Urothelium cell line (cell line): ENCODE measurements at places on chromosomes 2 and 18.
A peak's percentile ranks its signal among the peaks of the same experiment; 100 is the strongest.

DNA sequence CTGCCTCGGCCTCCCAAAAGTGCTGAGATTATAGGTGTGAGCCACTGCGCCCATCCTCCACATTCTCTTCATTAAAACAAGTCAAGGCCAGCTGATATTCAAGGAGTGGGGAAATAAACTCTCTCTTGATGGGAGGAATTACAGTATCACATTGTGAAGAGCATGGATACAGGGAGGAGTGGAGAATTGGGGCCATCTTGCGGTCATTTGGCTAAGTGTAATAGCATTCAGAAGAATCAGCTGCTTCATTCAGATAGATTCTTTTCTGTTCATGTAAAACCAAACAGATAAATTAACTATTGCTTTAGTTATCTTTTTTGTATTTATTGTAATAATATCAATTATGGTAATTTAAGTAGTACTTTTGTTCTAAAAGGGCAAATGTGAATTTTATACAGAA, 156.3 kb downstream of the UBR3 start:
- DNase-seq = no peak

DNA sequence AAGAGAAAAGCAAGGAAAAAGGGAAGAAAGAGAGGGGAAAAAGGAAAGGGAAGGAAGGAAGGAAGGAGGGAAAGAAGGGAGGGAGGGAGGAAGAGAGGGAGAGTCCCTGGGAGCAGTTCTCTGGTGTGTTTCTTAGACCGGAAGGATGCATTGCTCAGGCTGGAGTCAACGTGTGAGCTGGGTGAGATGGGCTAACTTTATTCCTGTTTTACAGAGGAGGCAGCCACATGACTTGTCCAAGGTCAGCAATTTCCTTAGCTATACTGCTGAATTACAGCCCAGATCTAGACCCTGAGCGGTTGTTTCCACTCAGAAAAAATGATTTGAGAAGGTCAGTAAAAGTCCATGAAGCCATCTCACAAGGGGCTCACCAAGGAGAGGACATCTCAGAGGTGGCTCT, 86.6 kb upstream of the APCDD1 start:
- DNase-seq = no peak

DNA sequence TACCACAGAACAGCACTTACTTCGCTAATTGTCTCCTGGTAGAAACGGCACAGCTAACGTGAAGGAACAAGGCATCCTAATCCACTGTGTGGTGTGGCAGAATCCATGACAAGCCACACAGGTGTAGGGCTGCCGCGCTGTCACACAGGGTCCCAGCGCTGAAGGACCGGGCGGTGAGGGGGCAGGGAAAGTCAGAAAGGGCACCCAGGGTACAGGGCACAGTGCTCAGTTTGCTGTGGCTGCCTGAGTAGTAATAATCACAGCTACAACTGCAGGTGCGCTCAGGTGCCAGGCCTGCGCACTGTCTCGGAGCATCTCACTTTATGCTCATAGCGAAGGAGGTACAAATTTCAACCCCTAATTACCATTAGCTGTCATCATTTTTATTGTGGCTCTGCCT, 55.2 kb upstream of the CAB39 start:
- DNase-seq = no peak

DNA sequence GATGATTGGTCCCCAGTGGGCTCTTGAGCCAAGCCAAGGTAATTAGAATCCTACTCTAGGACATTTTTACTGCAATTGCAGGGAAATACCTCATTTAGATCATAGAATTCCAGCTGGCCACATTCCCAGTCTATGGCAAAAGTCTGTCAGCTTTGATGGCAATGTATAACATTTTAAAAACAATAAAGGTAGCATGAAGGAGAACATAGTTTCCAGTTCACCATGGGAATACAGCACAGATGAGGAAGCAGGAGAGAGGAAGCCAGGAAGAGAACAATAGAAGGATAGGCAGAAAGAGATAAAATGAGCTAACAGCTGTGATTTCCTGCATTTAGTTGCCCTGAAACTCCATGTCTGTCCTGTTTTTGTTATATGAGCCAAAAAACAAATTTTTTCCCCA, 897.3 kb upstream of the DDX18 start:
- DNase-seq = no peak

- DNase-seq = peak; percentile 9
Observed at GRCh38 chr2:188518381-188518780, 226.7 kb downstream of the GULP1 start.

- no peak for DNase-seq
Observed at GRCh38 chr2:237167038-237167437, 81.3 kb downstream of the COPS8 start.

- DNase-seq = no peak
Observed at GRCh38 chr18:79527656-79528315, 132.1 kb downstream of the NFATC1 start.

GRCh38 chr2:29394981-29395350, 279.8 kb downstream of the CLIP4 start:
- DNase-seq = no peak

- DNase-seq = no peak
Observed at GRCh38 chr2:33785201-33786106, 186.4 kb upstream of the FAM98A start.

GRCh38 chr2:165795011-165795410, 964 bp upstream of the GALNT3 start:
- DNase-seq = no peak

GRCh38 chr2:162009543-162009942, 64.5 kb downstream of the DPP4 start:
- DNase-seq = no peak

DNA sequence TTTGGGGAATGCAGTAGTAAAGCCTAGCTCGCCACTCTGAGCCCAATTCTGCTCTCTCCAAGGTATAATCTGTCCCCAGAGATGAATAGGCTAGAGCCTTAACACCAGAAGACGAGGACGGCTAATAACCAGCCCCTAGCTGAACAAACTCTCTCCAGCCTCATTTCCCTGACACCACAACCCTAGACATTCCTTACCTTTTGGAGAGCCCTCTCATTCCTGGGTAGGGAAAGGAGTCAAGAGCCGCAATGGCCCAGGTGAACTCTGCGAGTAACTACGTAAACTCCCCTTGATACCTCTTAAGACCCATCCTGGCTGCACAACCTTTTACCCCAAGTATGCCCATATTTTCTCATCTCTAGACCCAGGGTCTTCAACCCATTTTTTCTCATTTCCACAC, 722.9 kb downstream of the BCL11A start:
- no peak for DNase-seq
